NCI-H187 (cell line): ENCODE measurements at places on chromosomes 2 and 18.
A peak's percentile ranks its signal among the peaks of the same experiment; 100 is the strongest.

DNA sequence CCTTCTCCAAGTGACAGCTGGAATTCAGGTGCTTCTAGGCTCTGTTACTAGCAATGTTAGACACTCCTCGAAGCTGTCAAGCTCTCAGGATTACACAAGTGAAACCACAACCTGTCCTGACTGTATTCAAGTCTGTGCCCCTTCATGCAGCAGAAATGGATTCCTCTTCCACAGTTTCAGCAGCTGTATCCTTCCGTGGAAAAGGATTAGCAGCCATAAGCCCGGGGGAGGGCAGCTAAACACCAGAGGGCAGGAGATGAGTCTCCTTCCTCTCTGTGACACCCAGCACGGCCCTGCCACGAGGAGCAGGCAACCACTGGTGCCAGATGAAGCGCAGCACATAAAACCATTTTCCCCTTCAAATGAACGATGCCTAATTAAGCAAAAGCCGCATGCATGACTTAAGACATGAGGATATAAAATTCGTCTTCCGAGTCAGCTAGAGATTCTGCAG lies 1.2 kb downstream of the ST3GAL5 start:
- DNase-seq, result peak; percentile 25

GRCh38 chr2:109110170-109110569 lies 18.8 kb upstream of the SH3RF3 start:
- no peak for DNase-seq

DNA sequence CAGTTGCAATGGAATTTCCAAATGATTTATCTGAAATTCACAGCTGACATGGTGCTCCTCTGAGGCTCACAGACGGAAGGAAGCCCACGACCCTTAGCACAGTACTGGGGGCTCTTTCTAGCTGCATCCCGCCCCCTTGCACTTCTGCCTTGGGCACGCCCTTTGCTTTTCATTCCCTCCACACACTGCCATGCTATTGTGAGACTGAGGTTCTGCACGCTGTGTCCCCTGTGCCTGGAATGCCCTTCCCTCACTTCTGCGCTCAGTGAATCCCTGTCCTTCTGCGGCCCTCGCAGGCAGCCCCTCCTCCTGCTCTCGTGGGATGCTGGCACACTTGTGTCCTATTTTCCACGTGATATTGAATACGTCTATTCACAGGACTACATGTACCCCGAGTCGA lies 135.4 kb upstream of the TTC39C start:
- DNase-seq, result no peak

- DNase-seq, result no peak
Measured at GRCh38 chr2:16033032-16033293, 92.6 kb downstream of the MYCN start.

GRCh38 chr2:74695663-74696062 lies 41.6 kb downstream of the SEMA4F start:
- DNase-seq, result no peak

GRCh38 chr2:29130295-29130694 lies 15.1 kb downstream of the CLIP4 start:
- DNase-seq, result no peak

DNA sequence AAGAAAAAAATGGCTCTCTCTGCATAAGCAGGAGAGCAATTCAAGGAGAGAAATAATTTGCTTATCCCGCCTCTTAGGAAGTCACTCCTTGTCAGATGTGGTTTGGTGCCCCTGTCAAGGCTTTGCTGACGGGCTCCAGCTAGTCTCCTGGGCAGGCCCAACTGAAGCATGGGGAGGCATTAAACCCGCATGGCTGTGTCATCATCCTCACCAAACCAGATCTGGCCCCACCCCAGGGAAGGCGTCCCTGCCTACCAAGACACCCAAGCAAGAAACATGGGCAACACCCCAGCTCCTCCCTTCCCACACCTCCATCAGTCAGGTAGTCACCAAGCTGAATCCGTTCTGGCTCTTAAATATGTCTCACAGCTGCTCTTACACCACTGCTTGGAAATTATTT lies 108.0 kb downstream of the SGPP2 start:
- no peak for DNase-seq

- no peak for DNase-seq
Measured at GRCh38 chr2:67986258-67986657, 76.5 kb downstream of the C1D start.

DNA sequence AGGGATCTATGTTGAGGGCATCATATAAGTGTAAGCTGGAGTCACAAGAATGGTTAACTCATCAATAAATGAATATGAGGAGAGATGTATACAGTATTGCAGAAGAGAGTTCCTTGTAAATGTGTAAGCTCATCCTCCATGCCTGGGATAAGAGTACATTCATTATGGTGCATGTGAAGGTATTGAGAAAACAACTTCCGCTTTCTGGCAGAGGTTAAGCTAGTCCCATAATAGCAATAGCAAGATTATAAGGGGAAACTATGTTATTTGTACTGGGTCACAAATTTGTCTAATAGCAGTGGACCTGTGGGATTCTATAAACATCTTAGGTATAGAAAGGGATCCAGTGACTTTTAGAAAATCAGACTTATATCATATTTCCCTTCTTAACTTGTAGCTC lies 44.1 kb downstream of the SCN2A start:
- DNase-seq, result no peak

GRCh38 chr2:15667809-15668556 lies 76.3 kb downstream of the DDX1 start:
- DNase-seq, result no peak

GRCh38 chr18:77054606-77055428 lies 77.8 kb downstream of the MBP start:
- DNase-seq, result peak; percentile 10

- no peak for DNase-seq
Measured at GRCh38 chr18:79468119-79468789, 72.5 kb downstream of the NFATC1 start.

DNA sequence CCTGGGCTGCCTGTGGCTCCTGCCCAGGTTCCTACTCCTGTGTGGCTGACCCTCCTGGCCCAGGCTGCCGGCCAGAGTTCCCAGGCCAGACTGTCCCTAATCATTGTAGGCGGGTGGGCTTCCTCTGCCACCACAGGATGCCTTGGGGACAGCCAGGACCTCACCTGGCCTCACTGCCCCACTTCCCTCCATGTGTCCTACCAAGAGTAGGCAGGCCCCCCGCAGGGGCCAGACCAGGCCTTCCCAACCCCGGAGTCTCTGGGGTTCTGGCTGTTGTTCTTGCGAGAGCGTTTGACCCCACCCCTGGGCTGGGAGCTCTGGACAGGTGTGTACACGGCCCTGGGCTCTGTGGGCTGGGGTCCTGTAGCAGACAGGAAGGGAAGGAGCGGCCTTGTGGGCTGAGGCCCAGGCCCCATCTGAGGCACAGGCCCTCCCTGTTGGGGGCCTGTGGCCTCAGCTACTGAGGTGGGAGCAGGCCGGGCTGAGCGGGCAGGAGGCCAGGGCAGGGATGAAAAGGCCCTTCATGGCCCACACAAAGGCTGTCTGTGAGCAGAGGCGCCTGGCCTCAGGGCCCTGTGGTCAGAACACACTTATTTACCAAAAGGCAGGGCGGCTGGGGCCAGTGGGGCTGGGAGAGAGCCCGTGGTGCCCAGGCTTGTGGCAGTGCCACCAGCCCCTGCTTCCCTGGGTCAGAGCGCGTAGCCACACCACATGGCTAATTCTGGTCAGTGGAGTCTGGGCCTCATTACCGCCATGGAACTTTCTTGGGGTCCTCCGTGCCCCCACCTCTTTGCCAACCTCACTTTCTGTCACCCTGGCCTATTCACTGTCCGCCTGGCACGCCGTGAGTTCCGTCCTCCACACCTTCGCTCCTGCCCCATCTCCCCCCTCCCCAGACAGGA lies 2.0 kb downstream of the SNORC start:
- no peak for DNase-seq

- no peak for DNase-seq
Measured at GRCh38 chr2:38122344-38122743, 46.4 kb upstream of the CYP1B1 start.

DNA sequence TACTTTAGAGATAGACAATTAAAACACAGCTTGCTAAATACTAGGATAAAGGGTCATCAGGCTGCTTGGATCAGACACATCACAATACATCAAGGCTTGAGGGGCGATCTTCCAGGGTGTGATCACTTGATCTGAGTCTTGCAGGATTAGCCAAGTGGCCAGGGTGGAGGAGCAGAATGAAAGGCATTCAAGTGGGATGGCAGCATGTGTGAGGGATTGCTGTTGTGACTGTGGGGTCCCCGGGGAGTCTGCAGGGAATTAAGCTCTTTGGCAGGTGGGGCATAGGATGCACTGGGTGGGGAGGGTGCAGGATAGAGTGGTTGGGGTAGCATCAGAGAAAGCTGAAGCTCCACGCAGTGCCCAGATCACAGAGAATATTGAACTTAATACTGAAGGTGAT lies 58.0 kb upstream of the TMEM163 start:
- no peak for DNase-seq

DNA sequence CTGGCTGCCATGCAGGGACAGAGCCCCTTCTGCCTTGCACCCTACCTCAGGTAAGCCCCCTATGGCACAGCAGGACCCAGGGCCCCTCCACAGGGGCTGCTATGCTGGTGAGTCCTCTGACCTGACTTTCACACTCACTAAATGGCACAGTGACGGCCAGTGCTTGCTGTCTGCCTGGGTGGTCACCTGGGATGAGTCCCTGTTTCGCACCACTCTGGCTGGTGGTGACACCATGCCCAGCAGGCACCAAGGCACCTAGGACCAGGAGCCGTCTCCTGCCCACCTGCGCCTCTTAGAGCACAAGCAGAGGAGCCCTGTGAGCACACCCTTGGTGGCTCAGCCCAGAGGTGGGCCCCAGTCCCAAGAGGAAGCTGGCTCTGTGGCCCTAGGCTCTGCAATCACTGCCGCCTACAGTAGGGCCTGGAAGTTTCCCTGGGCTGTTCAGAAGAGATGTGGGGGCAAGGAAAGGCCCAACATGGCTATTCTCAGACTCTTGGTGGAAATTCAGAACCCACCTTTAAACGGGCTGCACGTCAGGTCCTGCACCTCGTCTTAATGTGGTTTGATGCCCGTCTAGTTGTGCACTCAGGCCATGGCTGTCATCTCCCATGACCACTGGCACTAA lies 96.0 kb downstream of the PLB1 start:
- DNase-seq, result no peak

DNA sequence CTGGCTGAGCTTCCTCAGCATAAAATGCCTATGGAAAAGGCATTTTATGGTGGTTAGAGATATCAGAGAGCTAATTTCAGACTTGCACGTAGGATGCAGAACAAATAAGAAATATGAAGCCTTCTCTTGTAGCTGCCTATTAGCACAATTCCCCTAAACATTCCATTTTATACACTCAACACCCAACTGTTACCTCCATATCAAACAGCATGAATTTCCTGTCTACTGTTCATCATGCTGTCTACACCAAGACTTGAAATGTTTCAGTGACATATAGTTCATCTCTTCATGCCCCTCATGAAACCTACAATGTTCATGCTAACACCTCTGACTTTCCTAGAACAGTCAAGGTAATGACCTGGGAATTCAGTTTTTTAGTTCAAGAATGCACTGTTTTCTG lies 249.9 kb downstream of the PIEZO2 start:
- no peak for DNase-seq
